Temporal lobe (tissue), 4 donors: ENCODE measurements at places on chromosomes 4 and X. TPM values are rescaled to one million over a fixed set of nuclear protein-coding genes. Genes with fewer than 3 reads are reported as not detected.

Gene FAM47E
- 2.5 TPM for total RNA-seq

Gene C1GALT1C1
- total RNA-seq = 12.5 TPM

Gene GRK4
- 33.4 TPM for total RNA-seq

Gene XAGE1A
- total RNA-seq = not detected

Gene MSX1
- 2.2 TPM for total RNA-seq

Gene FAM9B
- total RNA-seq = not detected
